Breast epithelium (tissue), 4 donors: ENCODE measurements at places on chromosomes 11 and 22. TPM values are rescaled to one million over a fixed set of nuclear protein-coding genes. Genes with fewer than 3 reads are reported as not detected.
A peak's percentile ranks its signal among the peaks of the same experiment; 100 is the strongest.

DNA sequence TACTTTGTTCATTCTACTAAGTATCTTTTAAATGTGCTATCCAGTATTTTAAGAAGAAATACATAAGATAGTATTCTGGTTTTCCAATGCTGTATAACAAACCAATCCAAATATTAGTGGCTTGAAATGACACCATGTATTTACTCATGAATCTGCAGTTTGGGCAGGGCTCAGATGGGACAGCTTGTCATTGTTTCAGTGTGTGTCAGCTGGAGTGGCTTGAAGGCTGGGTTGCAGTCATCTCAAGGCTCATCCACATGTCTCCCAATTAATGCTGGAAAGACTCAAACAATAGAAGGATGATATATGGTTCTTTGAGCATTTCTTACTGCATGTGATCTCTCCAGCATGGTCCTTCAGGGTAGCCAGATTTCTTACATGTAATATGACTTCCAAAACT lies 146.2 kb downstream of the ARHGAP42 start:
- no peak for DNase-seq

- no peak for DNase-seq
Observed at GRCh38 chr11:42036201-42036600, 576.7 kb upstream of the LRRC4C start.

GRCh38 chr11:5237420-5237819 lies 3.1 kb upstream of the HBD start:
- DNase-seq, result no peak

- DNase-seq, result peak; percentile 69
Observed at GRCh38 chr22:24952837-24953383, 394 bp downstream of the KIAA1671 start.

The AQP11 gene
- total RNA-seq, result 1.8 TPM

The NRXN2 gene
- total RNA-seq, result 3.5 TPM

The CLMP gene
- 241 TPM for total RNA-seq

The TTC28 gene
- 43.3 TPM for total RNA-seq

DNA sequence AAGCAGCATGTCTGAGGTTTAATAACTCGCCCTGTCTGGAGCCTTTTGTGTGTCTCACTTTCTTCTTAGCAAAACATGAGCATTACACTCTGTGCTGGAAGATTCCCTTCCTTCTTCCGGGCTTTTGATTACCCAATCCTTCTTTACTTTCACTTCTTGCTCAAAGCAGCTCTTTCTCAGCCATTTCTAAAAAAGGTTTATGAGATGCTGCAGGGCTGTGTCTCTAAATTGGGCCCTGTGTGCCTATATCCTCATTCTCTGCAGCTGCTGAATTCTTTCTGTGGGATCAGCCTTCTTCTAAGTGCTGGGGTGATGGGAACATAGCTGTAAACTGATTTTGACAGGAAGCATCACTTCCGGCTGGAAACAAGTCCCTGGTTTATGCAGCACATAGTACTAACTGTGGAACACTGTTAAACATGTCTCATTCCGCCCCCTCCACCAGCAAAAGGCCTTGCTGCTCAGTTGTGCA lies 71.8 kb downstream of the PIWIL4 start:
- DNase-seq, result no peak

DNA sequence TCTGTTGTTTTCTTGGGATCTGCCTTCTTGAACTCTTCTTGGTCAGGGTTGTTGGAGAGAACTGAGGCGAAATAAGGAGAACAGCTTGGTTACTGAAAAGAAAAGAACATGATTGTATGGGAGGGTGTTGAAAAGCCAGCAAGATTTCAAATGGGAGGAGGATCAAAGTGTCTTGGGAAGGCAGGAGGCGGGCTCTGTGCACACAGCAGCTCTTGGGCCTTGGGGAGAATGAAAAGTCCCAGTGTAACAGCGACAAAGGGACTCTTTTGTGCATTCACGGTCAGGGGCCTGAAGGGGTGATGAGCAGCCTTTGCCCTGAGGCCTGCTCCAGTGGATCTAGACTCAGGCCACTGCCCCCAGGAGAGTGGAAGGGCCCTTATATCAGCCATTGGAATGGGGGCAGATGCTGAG lies 135.4 kb downstream of the ADAMTS15 start:
- DNase-seq, result no peak

DNA sequence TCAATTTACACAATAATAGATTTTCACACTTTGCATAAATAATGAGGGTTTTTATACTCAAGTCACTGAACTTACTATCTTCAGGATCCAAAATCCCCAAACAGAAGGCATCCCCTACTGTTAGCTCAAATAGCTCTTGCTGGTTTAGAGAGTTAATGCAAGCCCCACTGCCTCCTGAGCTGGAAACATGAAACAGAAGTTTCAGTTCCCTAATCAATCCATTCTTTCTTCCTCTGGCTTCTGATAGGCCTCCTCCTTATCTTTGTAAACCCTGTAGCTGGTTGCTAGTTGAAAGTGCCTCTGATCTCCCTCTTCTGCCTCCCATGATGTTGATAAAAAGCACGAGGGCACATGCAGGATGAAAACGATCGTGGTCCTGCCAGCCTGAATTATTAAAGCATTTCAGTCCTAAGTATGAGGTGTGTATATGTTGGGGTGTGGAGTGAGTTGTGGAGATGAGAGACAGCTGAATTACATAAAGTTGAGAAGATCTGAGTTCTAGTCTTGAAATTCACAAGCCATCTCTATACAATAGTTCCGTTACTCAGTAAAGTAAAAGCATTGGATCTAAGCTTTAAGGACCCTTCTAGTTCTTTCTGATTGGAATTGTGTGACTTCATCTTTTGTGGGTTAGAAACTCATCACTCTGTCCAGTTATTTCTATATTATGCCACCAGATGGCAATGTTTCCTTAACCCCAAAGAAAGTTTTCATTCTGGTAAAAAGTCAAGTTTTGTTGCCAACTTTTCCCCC lies 35.0 kb upstream of the EHF start:
- no peak for DNase-seq

DNA sequence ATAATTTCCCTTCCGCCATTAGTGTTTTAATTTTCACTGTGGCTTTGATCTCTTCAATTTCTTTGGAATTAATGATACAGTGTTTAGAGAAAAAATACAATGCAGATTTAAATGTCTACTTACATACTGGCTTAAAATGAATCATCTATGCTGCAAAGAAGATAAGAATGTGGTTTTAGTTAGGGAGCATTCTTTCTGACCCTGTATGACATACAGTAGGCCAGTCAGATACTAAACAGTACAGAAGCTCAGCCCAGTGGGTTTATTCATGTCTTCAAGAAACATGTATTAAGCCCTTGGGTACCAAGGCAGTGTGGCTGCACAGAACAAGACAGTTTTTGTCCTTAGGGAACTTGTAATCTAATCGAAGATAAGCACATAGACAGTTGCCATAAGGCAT lies 268.8 kb downstream of the DDX10 start:
- no peak for DNase-seq

The EHF gene
- total RNA-seq, result 0.16 TPM

The SLC7A4 gene
- total RNA-seq, result 2.4 TPM

- DNase-seq, result no peak
Observed at GRCh38 chr22:12697441-12697840, 2830.6 kb upstream of the OR11H1 start.

The ANKK1 gene
- total RNA-seq, result 3.4 TPM

DNA sequence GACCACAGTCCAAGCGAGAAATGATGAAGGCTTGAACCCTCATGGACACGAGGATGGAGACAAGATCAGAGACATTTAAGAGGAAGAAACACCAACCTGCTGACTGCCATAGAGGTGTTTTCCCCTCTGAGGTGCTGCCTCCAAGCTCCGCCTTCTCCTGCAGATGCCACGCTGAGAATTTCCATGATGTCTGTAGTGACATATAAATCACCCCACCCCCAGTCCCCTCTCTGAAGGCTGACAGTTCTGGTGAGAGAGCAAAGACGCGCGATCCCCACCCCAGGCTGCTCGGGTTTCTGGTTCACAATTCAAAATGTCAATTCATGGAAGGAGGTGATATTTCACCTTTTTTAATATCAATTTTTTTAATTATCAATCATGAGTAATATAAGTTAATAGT lies 28.2 kb downstream of the LRRC32 start:
- DNase-seq, result no peak
